Bronchial epithelial cell (primary cell): ENCODE measurements at places on chromosomes 7 and 10. TPM values are rescaled to one million over a fixed set of nuclear protein-coding genes. Genes with fewer than 3 reads are reported as not detected.

Gene ADCYAP1R1
- not detected in 2 replicates for total RNA-seq

Gene ZCWPW1
- 1.3 and 2.0 TPM in 2 replicates for total RNA-seq

Gene SPDYE16
- total RNA-seq = not detected in 2 replicates

Gene MMD2
- not detected in 2 replicates for total RNA-seq

Gene TMEM196
- total RNA-seq = not detected in 2 replicates

Gene AIMP2
- total RNA-seq = 50.6 and 79.0 TPM in 2 replicates

Gene RSPH10B
- 0.90 TPM in 1 of 2 replicates, not detected in the other for total RNA-seq

Gene POLR2J2
- 2.3 and 3.4 TPM in 2 replicates for total RNA-seq

Gene PRSS2
- not detected in 2 replicates for total RNA-seq

Gene MYOF
- total RNA-seq = 108 and 133 TPM in 2 replicates
